ENCODE measurements at places on chromosomes 16 and 17. TPM values are rescaled to one million over a fixed set of nuclear protein-coding genes. Genes with fewer than 3 reads are reported as not detected.

GRCh38 chr17:43576563-43577229, 30.6 kb upstream of the ETV4 start:
- peak; percentile 59 for DNase-seq

The NHLRC4 gene
- 0.36 TPM for total RNA-seq

The HSD17B1 gene
- 3.6 TPM for total RNA-seq

GRCh38 chr17:4287710-4288109, 23.9 kb upstream of the ANKFY1 start:
- no peak for DNase-seq

The HOXB5 gene
- total RNA-seq: 30.1 TPM

The TOX3 gene
- 32.5 TPM for total RNA-seq

The TBC1D26 gene
- total RNA-seq: 0.47 TPM

The BRIP1 gene
- total RNA-seq: 2.0 TPM

DNA sequence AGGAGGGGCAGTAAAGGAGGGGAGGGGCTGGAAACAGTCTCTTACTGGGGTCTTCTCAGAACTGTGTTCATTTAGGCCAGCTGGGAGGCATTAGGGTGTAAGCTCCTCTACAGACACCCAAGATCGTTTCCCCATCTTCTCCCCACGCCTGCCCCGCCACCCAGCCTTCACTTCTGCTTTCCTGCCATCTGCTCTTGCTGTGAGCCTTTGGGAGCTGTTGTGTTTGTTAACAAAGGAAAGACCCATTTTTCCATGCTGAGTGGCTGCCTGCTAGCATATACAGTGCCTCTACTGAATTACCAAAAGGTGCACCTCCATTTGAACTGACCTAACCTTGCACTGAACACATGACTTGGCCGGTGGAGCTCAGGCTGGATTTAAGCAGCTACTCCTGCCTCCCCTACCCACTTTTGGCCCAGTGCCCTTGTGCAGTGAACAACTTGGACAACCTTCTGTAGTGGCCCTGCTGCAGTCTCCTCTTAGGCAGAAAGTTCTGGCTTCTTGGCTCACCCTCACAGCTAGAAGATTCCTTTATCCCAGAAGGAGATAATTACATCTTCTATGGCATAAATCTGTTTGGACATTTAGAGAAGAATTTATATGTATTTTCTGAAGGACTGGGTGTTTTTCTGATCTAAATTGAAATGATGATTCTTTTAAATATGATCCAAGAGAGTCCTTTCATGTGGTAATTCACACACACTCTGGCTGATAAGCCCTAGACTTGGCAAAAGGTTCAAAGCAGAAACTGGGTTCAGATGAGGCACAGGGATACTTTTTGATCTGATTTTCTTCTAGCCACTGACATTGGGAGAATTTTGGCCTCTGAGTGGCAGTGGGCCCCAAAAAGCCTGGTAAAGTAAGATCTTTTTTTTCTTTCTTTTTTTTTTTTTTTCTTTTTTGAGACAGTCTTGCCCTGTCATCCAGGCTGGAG, 81.9 kb upstream of the HNF1B start:
- no peak for DNase-seq

DNA sequence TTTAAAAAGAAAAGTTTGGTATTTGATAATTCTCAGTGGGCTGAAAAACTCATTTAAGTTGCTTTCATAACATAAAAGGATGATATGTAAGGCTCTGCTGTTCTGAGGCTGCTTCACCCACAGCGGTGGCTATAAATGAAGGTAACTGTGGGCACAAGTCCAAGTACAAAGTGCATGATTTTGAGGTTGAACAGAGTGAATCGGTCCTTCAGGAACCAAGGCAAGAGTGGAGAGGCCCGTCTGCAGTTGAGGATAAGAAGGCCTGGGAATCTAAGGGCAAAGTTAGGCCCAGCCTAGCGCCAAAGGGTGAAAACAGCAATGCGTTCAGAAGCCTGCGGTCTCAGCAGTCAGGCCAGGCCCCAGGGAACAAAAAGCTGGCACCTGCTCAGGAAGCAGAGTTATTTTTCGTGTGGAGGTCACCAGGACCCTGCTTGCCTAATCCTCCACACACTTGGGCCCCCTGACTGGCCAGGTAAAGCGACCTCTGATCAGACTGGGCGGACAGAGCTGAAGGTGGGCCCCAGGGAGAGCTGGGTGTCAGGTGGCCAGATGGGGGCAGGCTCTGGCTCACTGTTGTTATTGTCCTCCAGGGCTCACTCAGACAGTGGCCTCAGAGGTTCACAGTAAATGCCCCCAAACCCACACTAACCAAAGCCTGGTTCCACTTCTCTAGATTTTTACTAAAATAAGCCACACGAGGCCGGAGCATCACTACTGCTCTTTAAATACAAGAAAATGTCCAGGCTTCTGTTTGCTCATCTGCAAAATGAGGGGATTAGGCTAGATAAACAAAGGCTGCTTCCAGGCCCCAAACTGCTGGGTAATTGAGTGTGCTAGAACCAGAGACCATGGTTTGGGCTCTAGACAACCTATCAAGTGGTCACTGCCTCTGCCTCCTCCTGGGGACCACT, 46.5 kb downstream of the TEX2 start:
- no peak for DNase-seq

The CD300E gene
- total RNA-seq: 0.73 TPM

GRCh38 chr16:86716649-86717048, 138.3 kb downstream of the FOXL1 start:
- DNase-seq: no peak

- no peak for DNase-seq
Observed at GRCh38 chr17:60645918-60646523, 31.6 kb upstream of the BCAS3 start.

GRCh38 chr17:16477255-16477654, 14.7 kb downstream of the LRRC75A start:
- no peak for DNase-seq

DNA sequence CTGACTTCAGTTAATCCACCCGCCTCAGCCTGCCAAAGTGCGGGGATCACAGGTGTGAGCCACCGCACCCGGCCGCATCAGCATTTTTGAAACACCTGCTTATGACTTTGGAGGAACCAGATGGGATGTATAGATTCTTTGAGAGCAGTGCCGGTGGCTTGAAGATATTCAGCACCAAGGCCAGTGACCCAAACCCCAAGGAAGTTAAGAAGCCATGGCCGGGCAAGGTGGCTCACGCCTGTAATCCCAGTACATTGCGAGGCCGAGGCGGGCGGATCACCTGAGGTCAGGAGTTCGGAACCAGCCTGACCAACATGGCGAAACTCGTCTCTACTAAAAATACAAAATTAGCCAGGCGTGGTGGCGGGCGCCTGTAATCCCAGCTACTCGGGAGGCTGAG, 43.9 kb downstream of the TRARG1 start:
- DNase-seq: no peak

The CCDC40 gene
- 12.4 TPM for total RNA-seq

The PHKG2 gene
- 35.9 TPM for total RNA-seq

GRCh38 chr17:67865438-67865837, 40.1 kb downstream of the BPTF start:
- no peak for DNase-seq

The GLIS2 gene
- total RNA-seq: 11.7 TPM

GRCh38 chr16:11671676-11672075, 3.4 kb downstream of the SNN start:
- DNase-seq: no peak

GRCh38 chr16:67388591-67388990, 4.7 kb downstream of the TPPP3 start:
- no peak for DNase-seq

GRCh38 chr17:77696151-77696720, 262.3 kb upstream of the TNRC6C start:
- peak; percentile 41 for DNase-seq

The HSPB9 gene
- not detected for total RNA-seq

GRCh38 chr17:75102385-75102821, 7.4 kb upstream of the ARMC7 start:
- no peak for DNase-seq

DNA sequence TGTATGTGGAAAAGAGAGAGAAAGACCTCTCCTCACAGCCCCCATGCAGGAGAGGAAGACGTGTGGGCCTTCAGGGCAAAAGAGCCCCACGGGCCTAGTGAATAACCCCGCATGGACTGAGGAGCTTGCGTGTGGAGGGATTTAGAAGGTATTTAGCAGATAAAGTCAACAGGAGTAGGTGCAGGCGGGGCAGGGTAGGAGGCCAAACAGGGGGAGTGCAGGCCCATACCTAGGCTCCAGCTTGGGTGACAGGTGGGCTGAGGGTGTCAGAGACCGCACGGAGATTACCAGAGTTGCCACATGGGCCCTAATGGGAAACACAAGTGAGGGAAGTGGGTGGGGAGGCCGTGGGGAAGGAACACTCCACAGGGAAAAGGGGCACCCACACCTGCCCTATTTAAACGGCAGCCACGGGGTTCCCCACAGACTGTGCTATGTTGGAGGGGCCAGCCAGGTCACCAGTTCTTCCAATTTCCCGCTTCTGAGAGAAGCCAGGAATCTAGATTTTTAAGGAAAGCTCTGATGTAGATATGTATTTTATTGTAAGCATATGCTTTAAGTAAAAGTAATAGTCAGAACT, 8.2 kb upstream of the CNGB1 start:
- DNase-seq: no peak

DNA sequence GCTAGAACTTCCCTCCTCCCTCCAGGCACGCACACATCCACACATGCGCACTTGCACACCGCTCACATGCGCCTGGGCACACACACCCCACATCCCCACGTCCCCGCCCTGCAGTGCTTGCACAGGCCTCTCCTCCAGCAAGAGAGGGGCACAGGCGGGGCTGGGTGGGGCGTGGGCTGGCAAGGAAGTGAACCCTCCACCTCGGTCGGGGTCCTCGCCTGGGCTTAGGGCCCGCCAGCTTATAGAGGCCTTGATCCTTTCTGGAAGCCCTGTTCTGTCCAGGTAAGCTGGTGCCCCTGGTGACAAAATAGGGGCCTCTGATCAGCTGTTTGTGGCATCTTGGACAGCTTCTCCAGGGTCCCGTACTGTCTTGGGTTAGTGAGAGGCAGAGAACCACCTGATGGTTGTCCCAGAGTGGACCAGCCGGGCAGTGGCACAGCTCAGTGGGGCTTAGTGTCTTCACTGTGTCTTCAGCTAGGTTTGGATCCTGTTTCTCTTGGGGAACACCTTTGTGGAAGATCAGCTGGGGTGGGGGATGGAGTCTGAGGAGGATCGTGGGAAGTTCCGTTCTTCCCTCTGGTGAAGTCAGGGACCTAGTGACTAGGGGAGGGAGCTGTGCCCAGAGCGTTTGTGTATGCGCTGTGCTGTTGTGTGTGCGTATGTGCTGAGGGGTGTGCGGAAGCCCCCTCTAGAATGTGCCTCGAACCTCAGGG, 12.1 kb downstream of the TBX4 start:
- no peak for DNase-seq

The SERPINF2 gene
- 7.1 TPM for total RNA-seq
